ENCODE measurements at places on chromosomes 3 and 15.

- no peak for DNase-seq
Measured at GRCh38 chr15:92495446-92495845, 101.8 kb downstream of the ST8SIA2 start.

DNA sequence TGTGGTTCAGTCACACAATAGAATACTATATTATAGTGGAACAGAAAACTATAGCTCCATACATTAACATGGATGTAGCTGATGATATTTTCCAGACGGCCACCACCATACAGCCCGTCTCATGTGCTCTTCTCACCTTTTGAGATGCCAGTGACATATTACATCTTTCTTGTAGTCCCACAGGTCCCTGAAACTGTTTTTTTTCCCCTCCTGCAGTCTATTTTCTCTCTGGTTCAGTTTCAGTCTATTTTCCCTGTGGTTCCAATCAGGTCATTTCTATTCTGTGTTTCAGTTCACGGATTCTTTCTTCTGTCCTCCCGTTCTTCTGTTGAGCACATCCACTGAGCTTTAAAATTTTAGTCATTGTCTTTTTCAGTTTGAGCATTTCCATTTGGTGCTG lies 72.2 kb downstream of the PPCDC start:
- no peak for DNase-seq

GRCh38 chr3:12907296-12907695 lies 65.9 kb upstream of the RPL32 start:
- DNase-seq = no peak

GRCh38 chr3:128584412-128585020 lies 66.1 kb downstream of the RPN1 start:
- no peak for DNase-seq

- DNase-seq = no peak
Measured at GRCh38 chr15:64355348-64355943, 527 bp downstream of the CSNK1G1 start.

DNA sequence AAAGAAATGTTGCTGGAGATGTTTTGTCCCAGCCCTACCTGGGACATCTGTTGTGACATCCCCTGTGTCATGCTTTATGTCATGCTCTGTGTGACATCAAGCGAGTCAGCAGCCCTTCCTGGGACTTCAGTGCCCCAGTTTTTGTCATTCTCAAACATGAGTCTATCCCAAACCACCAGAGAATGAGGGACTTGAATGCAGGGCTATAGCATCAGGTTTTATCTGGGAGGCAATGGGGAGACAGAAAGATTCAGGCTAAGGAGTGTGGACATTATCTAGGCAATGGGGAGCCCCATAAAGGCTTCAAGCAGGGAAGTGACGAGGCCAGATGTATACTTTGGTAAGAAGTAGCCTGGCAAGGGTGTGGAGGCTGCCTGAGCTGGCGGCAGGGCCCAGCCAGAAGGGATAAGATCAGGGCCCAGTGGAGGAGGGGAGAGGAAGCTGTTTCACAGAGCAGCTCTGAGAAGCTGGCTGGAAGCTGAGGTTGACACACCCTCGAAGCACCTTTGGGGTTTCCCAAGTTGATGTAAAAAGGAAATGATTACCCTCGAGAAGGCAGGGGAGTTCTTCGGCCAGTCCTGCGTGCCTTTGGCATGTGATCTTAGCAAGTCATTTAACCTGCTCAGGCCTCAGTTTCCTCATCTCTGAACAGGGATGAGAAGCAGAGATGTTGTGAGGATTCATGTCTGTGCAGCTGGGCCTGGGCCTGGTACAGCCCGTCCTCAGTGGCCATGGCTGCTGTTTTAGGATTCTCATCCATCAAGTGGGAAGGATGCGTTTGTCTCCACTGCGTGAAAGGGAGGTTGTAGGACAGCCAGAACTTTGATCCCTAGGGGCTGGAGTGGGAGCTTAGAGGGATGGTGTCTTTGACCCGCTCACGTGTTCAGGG lies 34.3 kb downstream of the IRAK2 start:
- peak; percentile 19 for DNase-seq

DNA sequence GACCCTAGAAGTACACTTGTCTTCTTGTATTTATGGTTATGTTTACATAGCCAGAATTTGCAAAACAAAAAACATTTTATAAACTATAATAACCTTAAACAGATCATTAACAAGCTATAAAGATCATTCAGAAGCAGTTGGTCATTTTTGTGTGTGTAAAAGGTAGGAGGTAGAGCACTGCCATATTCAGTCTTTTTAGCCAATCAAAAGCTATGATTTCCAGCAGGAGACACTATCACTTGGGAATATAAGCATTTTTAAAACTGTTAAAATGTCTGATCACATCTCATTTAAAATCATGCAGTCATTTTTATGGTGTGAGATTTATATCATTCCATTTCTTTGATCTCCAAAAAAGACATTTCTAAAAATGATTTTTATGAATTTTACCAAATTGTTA lies 42.6 kb upstream of the ATP2C1 start:
- DNase-seq = no peak

GRCh38 chr3:55611121-55611520 lies 124.0 kb upstream of the WNT5A start:
- DNase-seq = no peak

DNA sequence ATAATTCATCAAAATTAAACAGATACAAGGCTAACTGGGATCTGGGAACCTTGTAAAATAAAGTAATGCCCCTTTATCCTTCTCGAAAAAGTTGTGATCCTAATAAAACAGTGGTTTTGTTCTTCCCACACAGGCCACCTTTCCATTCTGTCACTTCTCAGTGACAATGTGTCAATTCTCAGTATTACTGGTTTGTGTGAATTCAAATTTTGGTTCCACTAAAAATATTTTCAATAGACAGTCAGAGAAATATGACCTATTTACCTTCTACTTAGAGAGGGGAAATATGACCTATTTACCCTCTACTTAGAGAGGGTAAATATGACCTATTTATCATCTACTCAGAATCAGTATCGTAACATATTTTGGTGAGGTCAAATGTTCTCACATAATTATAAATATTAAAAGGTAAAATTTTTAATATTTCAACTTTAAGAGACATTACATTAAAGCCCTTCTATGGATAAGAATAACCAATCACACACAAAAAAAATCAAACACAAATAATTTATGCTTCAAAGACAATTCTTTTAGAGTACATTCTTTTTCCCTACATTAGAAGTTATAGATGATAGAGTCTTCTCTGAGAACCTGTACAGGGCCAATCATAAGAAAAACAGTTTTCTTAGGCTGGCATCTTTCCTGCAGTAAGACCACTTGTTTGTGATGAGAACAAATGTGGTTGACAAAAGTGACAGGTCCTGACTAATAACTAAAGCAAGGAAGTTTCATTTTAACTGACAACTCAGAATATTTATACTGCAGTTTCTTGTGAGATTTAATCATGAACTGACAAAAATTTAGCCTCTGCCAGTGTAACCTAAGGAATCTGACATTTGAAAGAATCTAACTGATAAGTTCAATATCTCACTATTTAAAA lies 323.3 kb downstream of the DIPK2A start:
- DNase-seq = no peak

- no peak for DNase-seq
Measured at GRCh38 chr15:72365844-72366243, 10.0 kb downstream of the HEXA start.

All from effector CD8-positive, alpha-beta T cell (primary cell).